ENCODE measurements at places on chromosomes 5 and 9.

DNA sequence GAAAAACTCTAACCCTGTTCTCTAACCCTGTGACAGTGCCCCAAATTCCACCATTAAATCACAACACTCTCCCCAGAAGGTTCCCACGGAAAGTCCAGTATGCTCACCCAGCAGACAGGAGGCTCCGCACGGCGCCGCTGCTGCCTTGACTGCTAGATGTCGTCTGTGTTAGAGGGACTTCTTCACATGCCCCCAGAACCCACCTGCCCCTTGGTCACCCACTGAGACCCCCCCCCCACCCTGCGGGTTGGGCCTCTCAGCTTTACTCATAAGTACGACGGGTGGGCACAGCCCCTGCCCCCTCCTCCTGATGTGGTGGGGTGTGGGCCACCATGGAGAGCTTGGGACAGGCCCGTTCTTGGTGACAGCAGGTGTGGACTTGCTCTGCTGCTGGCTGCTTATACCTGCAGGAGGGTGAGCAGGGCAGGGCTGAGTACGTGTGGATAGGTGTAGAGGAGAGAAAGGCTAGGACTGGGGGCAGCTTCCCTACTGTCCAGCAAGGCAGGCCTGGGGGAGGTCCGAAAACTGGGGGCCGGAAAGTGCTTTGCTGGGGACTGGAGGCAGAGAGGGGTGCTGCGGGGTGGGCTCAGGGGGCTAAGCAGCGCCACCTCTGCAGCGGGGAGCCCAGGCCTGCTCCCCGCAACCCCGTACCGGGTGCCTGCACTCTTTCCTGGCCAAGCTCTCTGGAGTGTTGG lies 57.5 kb upstream of the OLFM1 start:
- no peak for DNase-seq

GRCh38 chr9:13459071-13459470 lies 179.6 kb upstream of the MPDZ start:
- no peak for DNase-seq

DNA sequence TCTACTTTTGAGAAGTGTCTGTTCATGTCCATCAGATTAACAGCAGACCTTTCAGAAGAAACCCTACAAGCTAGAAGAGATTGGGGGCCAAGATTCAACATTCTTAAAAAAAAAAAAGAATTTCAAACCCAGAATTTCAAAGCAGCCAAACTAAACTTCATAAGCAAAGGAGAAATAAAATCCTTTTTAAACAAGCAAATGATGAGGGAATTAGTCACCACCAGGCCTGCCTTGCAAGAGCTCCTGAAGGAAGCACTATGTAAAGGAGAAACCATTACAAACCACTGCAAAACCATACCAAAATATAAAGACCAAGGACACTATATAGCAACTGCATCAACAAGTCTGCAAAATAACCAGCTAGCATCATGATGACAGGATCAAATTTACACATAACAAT lies 124.6 kb upstream of the PDE4D start:
- DNase-seq: no peak

- peak; percentile 30 for DNase-seq
These were observed 330.3 kb downstream of the MLLT3 start for GRCh38 chr9:20292002-20292401.

DNA sequence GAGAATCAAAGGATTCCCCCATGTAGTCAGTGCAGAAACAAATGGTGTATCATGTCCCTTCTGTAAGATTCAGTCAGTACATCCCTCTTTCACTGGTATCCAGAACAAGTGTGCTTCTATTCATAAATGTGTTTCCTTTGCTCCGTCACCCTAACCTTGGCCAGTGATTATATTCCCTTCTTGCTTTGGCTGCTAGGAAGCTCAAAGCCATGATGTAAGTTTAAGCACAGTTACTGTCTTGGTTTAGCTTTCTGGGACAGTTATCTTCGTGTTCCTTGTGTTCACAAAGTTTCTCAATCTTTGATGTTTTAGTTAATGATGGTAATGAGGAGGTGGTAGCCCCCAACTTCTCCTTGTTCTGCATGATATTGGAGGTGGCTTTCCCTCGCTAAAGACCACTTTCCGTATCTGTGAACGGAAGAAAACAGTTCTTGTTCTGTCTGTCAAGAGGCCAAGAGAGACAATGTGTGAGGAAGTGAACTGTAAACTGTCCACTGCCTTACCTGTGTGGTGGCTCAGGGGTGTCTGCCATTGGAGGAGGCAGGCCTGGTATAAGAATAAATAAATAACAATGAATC lies 2.2 kb upstream of the AMBP start:
- DNase-seq: no peak

GRCh38 chr9:129972816-129973215 lies 70.2 kb downstream of the FNBP1 start:
- DNase-seq: no peak

DNA sequence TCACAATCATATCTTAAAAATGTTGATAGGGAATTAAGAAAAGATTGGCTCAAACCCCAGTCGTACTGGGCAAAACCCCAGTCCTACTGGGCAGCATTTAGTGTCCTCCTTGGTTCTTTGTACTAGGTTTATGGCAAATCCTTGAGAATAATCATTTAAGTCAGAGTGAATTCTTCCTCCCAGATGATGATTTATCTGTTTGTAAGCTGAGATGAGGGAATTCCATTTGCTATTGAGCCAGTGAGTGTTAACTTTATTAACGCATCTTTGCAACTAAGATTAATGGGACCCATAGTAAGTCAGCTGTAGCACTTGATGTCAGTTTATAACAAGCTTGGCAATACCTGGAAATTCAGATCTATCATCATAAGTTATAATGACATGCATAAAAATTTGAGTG lies 821.8 kb upstream of the DMAC1 start:
- DNase-seq: no peak

- no peak for DNase-seq
These were observed 72.7 kb upstream of the RANBP3L start for GRCh38 chr5:36374266-36374862.

GRCh38 chr9:84759300-84759750 lies 89.8 kb downstream of the NTRK2 start:
- no peak for DNase-seq

GRCh38 chr5:149794487-149794971 lies 64.4 kb downstream of the PPARGC1B start:
- no peak for DNase-seq

DNA sequence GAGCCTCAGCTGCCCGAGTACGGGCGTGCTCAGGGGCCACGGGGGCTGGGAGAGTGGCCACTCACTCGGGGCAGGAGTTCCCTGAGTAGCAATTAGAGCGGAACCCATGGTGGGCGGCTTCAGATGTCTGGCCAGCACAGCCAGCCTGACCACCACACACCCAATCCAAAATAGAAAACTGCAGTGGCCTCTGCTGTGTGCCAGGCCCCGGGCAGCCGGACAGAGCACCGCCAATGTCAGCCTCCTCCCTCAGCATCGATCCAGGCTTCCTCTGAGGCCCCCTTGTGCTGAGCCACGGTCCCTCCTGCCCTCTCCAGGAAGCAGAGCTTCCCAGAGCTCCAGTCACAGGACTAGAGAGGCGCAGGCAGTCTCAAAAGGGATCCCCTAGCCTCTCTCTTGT lies 2.7 kb downstream of the ADAMTS2 start:
- DNase-seq: no peak

DNA sequence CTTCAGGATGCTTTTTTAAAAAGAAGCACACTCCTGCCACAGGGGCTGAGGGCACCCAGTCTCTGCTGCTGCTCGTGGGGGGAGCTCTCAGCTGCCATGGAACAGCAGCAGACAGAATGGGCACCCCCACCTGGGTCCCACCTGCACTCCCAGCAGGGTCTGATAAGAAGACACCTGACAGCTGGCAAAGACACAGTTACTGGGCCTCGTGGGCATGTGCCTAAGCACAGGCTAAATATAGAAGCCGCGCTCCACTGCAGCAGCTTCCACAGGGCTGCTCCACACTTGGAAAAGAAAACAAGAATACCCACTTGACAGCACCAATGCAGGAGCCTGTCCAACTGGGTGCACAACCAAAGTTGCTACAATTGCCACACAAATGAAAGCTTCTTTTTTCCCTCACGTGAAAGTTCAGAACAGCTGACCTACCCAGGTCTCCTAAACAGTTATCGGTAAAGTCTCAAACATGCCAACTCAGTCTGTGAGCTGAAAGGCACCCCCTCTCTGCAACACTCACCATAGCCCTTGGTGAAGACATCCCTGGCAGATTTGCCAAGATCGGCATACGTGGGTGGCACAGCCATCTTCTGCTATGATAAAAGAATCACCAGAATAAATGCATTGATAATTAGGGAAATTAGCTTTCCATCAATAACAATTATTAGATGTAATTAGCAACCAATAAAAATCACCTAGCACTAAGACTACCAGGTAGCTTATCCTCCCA lies 12.2 kb downstream of the VDAC1 start:
- DNase-seq: no peak

- no peak for DNase-seq
These were observed 209.7 kb downstream of the CAAP1 start for GRCh38 chr9:26682796-26683496.

DNA sequence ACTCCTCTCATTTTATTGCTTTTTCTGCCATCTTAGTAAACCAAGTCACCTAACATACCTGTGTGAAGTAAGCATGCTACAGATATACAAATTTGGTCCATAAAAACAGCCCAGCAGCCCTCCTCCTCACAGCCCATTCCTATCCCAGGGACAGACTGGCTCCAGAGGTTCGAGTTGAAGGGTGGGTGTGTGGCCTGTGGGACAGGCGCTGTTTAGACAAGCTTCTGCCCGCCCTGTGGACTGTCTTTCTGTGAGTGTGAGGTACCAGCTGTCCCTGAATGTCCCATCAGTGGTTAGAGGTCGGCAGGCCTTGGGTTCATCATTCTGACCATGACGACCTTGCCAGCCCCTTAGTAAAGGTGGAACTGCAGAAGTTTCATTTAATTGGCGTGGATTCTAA lies 82.0 kb downstream of the WNK2 start:
- no peak for DNase-seq
